Left hindlimb (tissue), 1 donor: ENCODE measurements at places on chromosomes 2 and 18.

GRCh38 chr2:40168032-40168431, 283.9 kb downstream of the SLC8A1 start:
- no peak for DNase-seq

GRCh38 chr2:128477026-128477820, 158.6 kb upstream of the HS6ST1 start:
- no peak for DNase-seq

- DNase-seq: peak; percentile 42
Observed at GRCh38 chr2:201969938-201970785, 63.5 kb upstream of the FZD7 start.

DNA sequence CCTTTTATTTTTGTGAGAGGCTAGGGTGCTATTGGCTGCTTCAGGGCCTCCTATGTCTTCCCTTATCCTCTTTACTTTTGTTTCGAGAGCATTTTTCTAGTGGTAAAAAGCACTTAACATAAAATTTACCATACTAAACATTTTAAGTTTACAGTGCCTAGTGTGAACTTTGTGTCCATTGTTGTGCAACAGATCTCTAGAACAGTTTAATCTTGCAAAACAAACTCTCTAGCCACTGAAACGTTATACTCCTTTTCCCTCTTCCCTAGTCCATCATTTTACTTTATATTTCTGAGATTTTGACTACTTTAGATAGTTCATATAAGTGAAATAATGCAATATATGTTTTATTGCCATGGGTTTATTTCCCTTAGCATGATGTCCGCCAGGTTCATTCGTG, 580.6 kb downstream of the THSD7B start:
- DNase-seq: no peak

DNA sequence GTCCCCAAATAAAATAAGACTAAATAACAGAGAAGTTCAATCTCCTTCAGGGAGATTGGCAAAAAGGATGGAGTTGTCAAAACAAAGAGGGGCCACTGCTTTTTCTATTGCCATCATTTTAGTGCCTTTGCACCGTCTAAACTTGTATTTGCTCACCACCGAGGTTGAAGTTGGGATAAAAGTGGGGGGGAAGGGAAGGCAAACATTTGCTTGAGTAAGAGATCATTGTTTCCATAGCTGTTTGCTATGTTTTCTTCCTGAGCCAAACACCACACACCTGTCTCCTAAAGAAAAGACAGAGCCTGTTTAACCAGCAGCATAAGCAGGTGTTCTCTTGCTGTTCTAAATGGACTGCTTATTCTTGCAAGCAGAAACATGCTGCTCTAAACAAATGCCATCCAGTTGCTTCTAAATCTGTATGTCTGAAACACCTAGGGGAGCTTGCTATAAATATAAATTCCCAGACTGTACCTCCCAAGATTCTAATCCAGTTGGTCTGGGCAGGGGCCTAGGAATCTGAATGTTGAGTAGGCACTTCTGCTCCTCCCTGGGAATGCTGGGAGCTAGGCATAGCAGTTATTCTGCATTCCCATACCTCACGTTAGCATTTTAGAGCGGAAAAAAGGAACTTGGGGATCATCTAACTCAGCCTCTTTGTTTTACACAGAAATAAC, 179.4 kb upstream of the ARL4C start:
- no peak for DNase-seq

GRCh38 chr18:765764-766549, 46.1 kb downstream of the YES1 start:
- DNase-seq: no peak

GRCh38 chr2:65766768-65767267, 334.4 kb upstream of the SPRED2 start:
- DNase-seq: no peak

DNA sequence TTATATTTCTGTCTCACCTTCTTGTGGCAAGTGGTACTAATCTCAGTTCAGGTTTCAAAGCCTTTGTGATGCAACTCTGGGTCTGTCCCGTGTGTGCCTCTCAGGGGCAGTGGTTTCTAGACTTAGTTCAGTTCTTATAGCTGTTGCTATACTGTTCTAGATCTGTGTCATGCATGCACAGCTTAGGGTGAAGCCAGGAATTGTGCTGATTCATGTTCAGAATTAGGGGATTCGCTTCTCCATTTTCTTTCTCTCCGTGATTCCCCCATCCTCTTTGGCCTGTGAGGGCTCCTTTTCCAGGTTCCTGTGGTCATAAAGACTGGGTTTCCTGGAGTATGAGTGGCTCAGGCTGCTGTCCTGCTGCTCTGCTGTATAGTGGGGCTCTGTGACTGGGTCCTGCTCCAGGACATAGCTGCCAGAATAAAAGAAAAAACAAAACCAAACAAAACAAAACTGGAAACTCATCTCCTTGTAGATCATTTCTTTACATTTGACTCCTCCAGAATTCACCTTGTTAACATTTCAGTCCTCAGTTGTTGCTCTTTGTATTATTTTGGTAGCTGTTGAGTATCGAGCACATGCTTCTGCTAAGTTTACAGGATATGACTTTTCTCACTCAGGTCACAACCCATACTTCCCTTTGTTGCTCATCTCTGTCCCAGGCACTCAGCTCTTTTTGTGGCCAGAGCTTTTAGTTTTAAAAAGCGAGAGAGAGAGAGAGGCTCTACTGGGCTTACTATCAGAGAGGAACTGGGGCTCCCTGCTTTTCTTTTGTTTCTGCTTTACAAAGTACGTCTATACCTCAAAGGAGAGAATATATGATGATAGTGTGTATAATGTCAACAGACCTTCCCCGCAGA, 34.2 kb downstream of the CERS6 start:
- no peak for DNase-seq

DNA sequence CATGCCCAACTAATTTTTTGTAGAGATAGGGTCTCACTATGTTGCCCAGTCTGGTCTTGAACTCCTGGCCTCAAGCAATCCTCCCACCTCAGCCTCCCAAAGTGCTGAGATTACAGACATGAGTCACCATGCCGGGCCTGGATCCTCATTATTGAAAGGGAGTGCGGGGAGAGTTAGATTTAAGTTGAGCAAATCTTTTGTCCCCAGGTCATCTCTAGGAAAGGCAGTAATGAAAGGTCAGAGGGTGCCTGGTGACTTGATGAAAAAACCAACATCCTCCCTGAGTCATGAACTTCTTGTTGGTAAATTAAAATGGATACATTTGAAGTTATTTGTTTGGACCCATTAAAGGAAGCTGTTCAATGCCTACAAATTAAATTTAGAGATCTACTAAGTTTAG, 25.1 kb downstream of the STAT4 start:
- no peak for DNase-seq

DNA sequence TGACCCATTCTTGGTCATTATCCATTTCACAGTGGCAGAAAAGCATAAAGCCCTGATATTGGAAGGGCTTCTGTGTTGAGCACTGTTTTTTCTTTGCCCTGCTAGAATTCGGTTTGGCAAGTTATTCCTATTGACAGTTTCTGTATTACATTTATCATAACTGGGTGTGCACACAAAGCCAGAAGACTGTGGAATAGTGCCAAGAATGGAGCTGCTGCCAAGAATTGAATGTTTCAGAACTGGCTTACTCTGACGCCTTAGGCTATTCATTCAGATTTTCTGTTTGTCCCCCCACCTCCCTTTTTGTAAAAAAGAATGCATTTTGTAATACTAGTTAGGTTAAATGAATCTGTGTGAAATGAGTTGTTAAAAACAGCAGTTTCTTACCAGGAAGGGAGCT, 12.7 kb downstream of the KDM3A start:
- peak; percentile 52 for DNase-seq

DNA sequence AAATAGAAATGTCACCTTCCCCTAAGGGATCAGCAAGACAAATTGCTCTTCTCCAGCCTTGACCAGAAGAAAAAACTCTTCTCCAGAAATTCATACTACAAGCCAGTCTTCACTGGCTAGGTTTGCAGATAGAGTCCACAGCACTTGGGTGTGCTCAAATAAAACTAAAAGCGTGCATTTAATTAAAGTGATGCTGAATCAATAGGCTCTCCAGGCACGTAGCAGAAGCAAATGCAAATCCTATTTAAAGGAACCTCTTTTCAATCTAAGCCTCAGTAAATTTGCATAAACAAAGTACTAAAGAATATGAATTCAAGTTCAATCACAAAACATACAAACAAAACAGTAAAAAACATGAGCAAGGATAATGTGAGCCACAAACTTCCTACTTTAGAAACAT, 744.4 kb upstream of the FANCL start:
- DNase-seq: no peak

DNA sequence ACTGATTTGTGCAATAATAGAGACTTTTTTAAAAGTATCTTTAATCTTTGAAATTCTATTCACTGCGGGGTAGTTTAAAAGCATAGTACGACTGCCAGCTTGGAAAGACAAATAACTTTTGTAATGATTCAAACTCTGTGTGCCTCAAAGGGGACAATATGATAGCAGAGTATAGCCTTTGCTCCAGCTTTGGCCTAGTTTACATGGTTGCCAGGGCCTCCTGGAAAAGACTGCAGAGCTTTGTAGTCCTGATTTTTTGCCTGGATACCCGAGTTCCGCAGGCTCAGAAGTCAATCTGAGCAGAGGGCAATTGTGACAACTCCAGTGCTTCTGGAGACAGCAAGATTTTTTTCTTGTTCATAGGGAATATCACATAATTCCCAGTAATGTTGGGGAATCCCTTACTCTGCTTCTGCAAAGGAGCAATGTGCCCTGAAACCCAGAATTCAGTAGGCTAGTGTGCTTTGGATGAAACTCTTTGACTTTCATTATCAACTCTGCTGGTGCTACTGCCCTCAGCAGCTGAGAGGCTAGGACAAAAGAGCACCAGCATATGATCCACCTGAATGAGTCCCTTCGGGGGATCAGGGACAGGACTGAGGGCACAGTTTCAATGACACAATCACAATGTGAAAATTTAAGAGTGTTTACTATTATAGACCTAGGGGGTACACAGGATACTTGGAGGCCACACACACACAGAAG, 768.1 kb downstream of the TMEM182 start:
- DNase-seq: no peak

DNA sequence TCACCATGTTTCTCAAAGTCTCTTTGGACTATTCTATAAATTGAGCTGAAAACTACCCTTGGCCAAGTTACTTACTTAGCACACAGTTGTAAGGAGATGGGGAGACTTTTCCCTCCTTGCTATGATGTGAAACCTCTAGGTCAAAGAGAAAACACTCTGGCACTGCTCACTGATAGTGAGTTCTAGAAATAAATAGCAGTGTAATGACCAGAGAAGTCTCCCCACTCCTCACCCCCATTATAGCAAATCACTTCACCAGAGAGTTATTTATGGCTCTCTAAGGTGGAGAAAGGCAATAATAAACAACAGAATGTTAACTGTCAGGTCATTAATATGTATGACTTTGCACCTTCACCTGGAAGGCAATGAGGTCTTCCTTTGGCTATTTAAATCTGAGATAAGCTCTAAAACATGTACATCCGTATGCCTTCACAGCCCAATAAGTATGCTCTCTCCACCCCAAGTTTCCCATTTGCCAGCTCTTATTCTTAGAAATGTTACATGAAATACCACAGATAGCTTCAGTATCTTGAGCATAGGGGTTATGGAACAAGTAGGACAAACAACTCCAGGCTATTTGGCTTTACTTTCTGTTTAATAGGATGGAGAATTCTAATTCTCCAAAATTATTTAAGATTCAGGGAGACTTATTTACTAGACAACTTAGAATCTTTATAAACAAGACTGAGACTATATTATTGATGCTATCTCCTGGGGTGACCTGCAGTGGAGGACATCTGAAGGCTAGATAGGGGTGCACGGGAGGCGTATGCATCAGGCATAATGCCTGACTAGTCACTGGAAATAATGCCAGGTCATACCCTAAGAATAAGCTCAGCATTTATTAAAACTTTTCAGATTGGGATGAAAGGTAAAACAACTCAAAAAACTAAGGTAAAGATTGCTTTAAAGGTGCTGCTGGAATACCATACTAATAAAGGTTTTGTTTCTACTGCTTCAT, 65.3 kb upstream of the DTNB start:
- DNase-seq: no peak

DNA sequence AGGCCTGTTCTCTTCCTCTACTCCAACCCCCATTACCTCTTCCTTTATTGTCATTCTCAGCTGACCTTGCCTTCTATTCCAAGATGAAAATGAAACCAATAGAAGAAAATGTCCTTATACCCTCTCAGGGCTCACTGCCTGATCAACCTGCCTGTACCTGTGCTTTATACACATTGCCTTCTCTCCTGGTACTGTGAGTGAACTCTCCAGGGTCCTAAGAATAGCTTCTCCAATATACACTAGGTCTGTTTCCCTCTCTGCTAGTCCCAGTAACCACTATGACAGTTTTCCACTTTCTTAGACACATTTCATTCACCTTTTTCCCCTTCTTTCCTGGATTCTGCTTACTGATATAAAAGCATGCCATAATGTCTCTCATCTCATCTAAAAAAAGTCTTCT, 85.7 kb downstream of the FSHR start:
- DNase-seq: no peak

GRCh38 chr2:43057026-43057741, 169.2 kb downstream of the ZFP36L2 start:
- peak; percentile 43 for DNase-seq

DNA sequence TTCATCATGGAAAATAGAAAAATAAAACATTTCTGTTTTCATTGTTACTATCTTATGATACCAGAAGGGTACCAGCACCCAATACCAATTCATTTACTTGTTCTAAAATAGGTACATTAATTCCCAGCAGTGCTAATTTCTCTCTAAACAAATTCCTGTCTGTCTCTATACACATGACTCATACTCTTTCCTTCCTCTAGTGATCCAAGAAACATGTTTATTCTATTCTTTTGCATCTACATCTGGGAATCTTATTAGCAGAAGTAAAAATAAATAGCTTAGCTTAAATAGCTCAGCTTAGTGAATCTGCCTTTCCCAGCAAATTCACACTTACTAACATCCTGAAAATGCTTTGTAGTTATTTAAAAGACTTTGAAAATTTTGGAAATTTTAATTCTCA, 84.5 kb upstream of the MAPRE2 start:
- DNase-seq: no peak

- no peak for DNase-seq
Observed at GRCh38 chr2:150188800-150189199, 298.7 kb downstream of the RND3 start.

- DNase-seq: no peak
Observed at GRCh38 chr2:113799375-113799774, 42.9 kb upstream of the SLC35F5 start.

GRCh38 chr2:201157694-201158093, 25.2 kb upstream of the CASP10 start:
- no peak for DNase-seq
